ENCODE measurements at places on chromosomes 5 and 9.

DNA sequence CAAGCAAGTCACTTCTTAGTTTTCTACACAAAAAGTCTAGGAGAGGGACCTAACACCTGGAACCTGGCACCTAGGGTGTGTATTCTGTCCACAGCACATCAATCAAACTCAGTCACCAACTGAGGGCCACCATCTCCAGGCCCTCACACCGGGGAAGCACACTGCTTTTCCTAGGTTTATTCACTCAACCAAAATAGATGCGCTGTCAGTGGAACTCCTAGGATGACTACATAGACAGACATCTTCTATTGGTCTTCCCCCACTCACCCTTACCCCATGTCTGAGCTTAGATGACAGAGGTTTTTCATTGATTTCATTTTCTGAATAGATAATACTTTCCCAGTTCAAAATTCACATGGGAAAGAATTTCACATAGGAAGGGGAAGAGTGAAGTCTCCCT lies 59.2 kb downstream of the RNF130 start:
- DNase-seq = no peak

DNA sequence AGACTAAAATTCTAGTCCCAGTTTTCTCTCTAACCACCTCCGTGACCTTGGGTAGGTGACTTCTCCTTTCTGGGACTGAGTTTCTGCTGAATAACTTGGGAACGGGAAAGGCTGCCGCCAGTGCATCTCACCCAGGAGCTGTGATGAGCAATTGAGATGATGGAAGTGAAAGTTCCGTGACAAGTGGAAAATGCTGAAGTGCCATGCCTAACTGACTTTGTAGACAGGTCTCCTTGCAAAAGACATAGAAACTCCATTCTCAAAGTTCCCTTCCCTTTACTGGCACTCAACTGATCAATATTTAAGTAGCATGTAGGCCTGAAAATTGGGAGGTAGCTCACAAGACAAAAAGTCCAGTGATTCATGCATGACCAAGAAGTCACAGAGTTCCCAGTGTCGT lies 6.3 kb upstream of the ADAM19 start:
- no peak for DNase-seq

DNA sequence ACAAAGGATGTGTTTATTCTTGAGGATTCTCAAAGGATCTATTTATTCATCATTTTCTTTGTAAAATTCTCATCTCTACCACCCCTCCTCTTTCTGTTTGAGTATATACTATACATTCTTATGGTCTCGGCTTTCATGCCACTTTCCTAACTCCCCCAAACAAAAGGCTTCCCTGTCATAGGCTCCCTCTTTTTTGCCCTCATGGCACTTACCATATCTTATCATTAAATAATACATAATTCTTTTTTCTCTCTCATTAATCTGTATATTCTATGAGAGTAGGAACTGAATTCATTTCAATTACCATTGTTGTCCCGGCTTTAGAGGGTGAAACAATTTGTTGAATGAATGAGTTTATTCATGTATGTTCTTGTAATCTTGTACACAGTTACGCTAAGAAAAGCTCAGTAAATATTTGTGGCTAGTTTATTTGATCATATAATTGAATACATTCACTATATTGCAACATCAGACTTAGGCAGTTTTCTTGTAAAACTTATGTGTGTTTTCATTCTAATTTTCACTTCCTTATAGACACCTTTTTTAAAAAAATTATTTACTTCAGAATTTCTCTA lies 254.6 kb downstream of the EDIL3 start:
- DNase-seq = no peak

- no peak for DNase-seq
Observed at GRCh38 chr9:22332202-22332601, 114.4 kb upstream of the DMRTA1 start.

DNA sequence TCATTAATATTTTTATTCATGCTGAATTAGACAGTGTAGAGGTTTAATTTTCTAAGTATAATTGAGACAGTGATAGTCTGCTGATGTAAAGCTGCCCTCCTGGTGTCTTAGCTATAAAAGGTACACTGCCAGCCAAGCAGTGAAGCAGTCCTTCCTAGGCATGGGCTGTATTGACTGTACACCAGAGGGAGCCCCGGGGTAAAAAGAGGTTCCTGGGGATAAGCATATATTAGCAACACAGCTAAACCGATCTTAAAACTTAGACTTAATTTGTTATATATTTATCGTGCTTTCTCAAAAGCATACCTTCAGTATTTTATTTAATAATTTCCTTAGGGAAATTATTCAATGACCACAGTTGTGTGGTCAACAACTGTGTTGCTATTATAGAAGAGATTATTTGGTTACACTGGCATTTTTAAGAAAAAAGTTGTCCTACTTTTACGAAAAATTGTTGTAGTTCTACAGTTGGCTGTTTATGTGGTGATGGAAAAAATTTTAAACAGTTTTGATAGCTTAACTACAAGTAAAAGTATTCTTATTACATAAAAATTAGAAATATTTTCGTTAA lies 68.8 kb downstream of the ELL2 start:
- no peak for DNase-seq

DNA sequence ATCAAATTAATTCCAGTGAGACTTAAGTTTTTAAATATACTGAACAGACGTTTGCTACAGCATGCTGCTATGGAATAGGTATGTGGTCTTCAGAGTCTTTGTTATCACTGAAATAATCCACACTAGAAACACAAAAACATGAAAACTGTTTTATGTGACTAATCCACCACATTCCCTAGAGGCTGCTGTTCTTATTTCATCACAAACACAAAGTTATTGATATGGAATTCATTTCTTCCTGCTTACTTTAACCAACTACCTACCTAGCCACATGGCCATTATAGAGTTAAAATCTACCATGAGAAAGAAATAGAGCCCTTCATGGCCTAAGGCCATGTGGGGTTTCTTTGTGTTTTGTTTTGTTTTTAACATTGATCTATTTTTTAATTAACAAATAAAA lies 232.3 kb upstream of the PTGER4 start:
- DNase-seq = no peak
